Adrenal gland (tissue), 19 donors: ENCODE measurements at places on chromosomes 4 and X.

DNA sequence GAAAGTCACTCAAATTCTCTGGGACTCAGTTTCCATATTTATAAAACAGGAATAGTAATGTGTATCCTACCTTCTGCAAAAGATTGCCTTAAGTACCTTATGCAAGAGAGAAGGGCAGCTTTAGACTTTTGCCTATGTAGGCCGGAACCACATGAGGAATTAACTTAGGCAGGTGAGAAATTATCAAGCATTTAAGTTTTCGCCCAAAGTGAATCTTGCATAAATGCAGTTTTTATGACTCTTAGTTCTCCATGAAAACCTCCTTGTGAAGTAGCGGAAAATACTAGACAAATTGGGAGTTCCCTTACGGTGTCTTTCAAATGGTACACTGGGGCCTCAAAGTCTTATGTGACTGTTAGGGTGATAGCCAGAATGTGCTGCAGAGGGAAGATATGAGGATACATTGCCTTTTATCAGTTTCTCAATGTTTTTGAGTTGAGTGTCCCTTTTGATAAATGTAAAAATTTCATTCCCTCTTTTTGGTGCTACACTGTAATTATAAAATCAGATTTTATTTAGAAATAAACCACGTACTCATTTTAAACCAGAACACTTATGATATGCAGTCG, 2.6 kb downstream of the SH2D1A start:
- no peak for DNase-seq

DNA sequence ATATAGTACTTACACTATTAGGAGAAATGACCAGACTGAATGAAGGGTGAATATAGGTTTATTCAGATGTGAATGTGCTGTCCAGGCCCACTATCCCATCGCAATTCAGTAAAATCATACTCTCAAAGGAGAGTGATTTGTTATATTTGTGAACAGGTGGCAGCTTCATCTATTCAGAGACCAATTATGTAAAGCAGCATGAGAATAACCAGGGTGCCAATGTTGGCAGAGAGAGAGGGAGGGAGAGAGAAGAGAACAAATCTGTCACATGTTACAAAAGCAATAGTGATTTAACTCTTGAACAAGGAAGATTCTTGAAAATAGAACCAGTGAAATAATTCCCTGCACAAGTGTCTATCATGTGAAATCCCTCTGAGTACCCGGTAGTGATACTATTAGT, 38.9 kb upstream of the TLL1 start:
- no peak for DNase-seq

DNA sequence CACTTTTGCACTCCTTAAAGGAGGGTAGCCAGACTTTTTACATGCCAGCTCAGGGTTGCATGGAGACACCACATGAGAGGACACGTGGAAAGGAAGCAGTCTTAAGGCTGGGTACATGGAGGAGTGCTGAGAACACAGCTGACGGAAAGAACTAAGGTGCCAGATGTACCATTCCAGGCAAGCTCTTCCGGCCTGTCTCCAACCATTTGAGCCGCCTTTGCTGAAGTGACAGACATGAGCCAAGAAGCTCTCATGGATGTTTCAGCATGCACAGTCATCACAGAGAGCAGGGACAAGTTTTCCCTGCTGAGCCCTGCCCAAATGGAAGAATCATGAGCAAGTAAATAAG, 83.4 kb upstream of the BMP2K start:
- no peak for DNase-seq

- no peak for DNase-seq
These were observed 593 bp upstream of the JAKMIP1 start for GRCh38 chr4:6200922-6201362.

DNA sequence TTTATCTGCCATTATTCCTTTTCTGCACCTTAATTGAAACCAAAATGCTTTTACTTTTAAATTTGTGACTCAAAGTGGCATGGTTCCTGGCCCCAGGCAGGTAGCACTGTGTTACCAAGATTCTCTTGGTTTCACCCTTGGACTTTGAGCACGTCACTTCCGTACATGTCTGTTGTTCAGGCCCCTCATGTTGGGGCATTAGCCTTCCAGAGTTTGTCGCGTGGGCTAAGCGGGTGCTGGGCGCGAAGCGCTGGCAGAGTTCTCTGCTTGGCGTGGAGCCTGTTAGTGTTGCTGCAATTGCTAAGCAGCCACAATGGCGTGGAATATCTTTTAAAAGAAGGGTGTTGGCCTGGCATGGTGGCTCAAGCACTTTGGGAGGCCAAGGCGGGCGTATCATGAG, 14.0 kb upstream of the TADA2B start:
- DNase-seq: no peak

GRCh38 chr4:27836523-27836922, 975.9 kb downstream of the STIM2 start:
- no peak for DNase-seq

GRCh38 chr4:10011277-10011676, 10.0 kb downstream of the SLC2A9 start:
- no peak for DNase-seq

- no peak for DNase-seq
These were observed 107.0 kb upstream of the ELOVL6 start for GRCh38 chr4:110305455-110305854.

DNA sequence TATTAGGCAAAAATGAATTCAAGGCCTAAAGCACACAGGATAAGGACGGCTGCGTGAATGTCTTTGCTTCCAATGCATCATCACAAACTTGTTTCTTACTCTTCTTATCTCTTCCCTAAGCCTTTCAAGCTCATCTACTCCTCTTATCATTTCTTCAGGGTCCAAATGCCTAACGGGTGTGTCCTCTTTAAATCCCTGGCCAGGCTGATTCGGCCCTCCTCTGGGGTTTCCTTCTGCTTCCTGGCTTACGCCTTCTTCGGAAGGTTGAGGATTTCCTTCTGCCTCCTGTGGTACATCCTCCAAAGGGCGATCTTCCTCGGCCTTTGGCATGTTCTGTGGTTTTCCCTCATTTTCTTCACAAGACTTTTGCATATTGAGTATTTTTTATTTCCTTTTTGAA, 1.3 kb downstream of the TCEAL8 start:
- DNase-seq: no peak

DNA sequence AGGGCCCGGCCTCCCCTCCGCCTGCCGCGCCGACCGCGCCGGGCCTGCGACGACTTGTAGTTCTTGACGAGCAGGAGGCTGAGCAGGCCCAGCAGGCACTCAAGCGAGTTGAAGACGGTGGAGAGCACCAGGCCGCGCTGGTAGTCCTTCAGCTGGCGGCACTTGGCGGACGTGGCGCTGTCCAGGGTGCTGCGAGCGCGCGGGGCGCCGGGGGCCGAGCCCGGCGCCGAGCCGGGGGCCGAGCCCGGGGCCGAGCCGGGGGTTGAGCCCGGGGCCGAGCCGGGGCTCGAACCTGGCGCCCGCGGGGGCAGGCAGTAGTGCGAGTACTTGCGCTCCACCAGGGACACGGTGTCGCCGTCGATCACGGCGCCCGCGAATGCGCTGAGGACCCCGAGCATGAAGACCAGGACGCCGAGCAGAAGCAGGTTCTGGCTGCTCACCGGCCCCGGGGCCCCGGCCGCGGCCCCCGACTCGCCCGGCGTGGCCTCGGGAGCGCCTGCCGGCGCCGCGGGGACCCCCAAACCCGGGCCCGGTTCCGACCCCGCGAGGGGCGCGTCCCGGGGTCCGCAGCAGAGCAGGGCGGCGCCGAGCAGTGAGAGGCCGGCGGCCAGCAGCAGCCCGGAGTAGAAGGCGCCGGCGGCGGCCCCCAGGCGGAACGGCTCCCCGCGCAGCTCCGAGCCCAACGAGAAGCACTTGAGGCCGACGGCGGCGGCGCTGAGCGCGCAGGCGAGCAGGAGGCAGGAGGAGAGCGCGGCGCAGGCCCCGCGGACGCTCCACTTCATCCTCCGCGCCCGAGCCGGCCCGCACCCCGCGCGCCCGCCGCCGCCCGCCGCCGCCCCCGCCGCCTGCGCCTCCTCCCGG, 584 bp downstream of the TMEM271 start:
- DNase-seq: peak; percentile 48

GRCh38 chr4:142104041-142104440, 467.7 kb downstream of the IL15 start:
- DNase-seq: no peak

DNA sequence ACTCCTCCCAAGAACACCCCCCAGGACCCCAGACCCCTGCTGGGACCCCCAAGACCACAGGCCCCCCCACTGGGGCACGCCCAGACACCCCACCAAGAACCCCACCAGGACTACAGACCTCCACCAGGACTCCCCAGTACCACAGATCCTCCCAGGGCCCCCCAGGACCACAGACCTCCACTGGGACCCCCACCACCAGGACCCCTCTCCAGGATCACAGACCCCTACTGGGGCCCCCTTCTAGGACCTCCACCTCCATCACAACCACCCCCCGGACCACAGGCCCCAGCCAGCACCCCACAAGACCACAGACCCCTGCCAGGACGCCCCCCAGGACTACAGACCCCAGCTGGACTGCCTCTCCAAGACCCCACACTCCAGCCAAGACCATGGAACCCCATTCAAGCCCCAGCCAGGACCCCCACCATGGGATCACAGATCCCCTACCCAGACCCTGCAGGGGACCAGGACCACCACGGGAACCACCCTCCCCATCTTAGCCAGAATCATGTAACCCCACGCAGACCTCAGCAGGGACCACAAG, 855 bp upstream of the DHRSX start:
- no peak for DNase-seq

- DNase-seq: no peak
These were observed 74.1 kb downstream of the ARSJ start for GRCh38 chr4:113905301-113905700.

DNA sequence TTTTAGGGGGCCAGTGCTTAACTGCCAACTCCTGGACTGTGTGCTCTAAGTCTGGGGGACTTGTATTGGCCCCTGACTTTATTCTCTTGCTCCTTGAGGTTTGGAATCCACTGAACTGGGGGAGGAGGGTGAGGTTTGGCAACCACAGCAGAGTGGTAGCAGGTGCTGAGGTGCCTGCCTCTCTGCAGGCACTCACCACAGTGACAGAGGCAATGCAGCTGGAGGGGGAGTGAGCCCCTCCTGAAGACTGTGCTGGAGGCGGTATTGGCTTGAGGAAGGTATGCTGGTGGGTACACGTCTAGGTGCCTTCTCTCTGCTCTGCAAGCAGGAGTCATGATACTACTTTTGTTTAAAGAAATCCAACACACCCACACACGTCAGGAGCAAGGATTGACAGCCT, 24.6 kb downstream of the CFAP299 start:
- no peak for DNase-seq

DNA sequence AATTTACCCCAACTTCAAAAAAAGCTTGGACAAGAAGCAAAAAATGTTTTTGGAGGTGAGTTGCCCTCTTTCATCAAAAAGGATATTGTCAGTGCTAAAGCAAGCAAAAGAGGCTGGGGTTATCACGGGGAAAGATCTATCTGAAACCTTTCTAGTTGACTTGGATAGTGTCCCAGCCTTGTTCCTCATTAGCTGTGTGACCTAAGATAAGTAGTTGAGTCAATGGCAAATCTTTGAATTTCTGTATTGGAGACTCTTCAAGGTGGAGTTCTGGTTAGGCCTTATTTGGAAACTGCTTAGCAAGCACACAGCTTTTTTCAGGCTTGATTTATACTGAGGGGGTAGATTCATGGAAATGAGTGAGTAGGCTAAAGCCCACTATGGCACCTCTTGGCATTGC, 271.6 kb downstream of the GRIA3 start:
- DNase-seq: no peak

DNA sequence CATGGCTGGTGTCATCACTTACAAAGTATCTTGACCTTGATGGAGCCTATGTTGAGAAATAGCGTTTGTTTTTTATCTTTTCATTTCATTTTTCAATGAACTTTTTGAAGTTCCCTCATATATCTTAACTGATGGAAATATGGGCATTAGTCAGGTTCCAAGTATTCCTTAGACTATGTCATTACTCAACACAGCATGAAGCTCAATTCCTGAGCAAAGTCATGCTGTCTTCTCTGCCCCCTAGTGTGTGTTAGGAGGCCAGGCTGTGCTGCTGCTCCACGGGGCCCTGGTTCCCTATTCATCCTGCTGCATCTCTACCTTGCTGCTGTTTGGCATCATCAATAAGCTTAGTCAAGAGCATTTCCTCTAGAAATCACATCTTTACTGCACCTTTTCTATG, 40.9 kb downstream of the GPR143 start:
- no peak for DNase-seq

GRCh38 chr4:6097581-6097980, 79.3 kb upstream of the C4orf50 start:
- no peak for DNase-seq

DNA sequence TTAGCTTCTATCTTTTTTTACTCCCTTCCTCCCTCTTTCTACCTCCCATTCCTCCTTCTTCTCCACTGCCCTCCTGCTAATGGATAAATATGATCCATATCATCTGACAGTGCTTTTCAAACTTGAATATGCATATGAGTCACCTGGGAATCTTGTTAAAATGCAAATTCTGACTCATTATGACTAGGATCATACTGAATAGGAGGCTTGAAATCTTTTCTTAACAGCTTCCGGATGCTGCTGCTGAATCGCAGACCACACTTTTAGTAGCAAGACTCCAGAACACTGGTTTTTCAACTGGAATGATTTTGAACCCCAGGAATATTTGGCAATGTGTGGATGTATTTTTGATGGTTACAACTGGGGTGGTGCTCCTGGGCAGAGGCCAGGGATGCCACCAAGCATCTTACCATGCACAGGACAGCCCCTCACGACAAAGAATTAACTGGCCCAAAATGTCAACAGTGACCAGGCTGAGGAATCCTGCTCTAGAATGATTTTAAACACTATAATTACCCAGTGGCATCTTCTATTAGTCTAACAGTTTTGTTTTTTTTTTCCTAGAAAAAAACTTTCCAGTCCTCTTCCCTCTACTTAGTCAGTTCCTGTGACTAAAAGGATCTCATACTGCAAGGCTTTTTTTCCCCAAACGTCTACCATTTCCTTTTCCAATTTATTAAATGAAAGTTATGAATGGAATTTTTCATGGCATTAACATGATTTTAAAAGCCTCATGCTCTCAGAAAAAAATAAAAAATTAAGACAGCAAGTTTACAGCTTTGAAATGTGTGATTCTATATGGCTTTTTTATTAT, 10.6 kb upstream of the PYURF start:
- DNase-seq: no peak

- DNase-seq: no peak
These were observed 83.7 kb downstream of the FREM3 start for GRCh38 chr4:143616771-143617170.

DNA sequence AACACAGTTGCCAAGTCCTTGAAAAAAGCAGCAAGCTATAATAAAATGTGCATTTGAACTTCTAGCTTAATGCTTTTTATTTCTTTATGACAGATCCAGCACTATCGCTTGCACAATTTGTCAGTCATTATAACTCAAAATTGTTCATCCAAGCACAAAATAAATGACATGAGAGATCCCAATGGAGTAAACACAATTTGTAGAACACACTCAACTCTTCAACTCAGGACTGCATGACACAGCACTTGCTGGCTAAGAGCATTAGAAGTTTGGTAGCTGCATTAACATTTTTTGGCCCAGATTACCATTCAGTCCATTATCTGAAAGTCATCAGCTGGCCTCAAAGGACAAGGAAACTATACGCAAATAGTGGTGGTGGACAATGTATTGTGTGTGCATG, 530.1 kb downstream of the INPP4B start:
- no peak for DNase-seq

GRCh38 chr4:102454981-102455685, 46.0 kb upstream of the NFKB1 start:
- DNase-seq: no peak

- DNase-seq: no peak
These were observed 169.2 kb upstream of the IL15 start for GRCh38 chr4:141467225-141467624.
